OCI-LY7 (cell line): ENCODE measurements at places on chromosomes 6 and 20. TPM values are rescaled to one million over a fixed set of nuclear protein-coding genes. Genes with fewer than 3 reads are reported as not detected.

DEFB113 gene
- total RNA-seq, result not detected in 2 replicates

- no peak for DNase-seq
These were observed 55.2 kb downstream of the MYB start for GRCh38 chr6:135236319-135236718.

TNXB gene
- total RNA-seq, result 9.2 and 10.5 TPM in 2 replicates

GSTA2 gene
- total RNA-seq, result not detected in 2 replicates

GRCh38 chr6:145327586-145327985, 407.7 kb downstream of the EPM2A start:
- no peak for DNase-seq

GRCh38 chr20:21396599-21397340, 556 bp downstream of the NKX2-4 start:
- no peak for DNase-seq

TPD52L1 gene
- total RNA-seq, result not detected in 2 replicates

COL9A1 gene
- total RNA-seq, result not detected in 2 replicates

- DNase-seq, result no peak
These were observed 5.3 kb downstream of the TP53TG5 start for GRCh38 chr20:45372646-45373352.

LPA gene
- not detected in 2 replicates for total RNA-seq

- peak; percentile 70 for DNase-seq
These were observed 49.7 kb downstream of the TOP1 start for GRCh38 chr20:41078329-41078728.

DNA sequence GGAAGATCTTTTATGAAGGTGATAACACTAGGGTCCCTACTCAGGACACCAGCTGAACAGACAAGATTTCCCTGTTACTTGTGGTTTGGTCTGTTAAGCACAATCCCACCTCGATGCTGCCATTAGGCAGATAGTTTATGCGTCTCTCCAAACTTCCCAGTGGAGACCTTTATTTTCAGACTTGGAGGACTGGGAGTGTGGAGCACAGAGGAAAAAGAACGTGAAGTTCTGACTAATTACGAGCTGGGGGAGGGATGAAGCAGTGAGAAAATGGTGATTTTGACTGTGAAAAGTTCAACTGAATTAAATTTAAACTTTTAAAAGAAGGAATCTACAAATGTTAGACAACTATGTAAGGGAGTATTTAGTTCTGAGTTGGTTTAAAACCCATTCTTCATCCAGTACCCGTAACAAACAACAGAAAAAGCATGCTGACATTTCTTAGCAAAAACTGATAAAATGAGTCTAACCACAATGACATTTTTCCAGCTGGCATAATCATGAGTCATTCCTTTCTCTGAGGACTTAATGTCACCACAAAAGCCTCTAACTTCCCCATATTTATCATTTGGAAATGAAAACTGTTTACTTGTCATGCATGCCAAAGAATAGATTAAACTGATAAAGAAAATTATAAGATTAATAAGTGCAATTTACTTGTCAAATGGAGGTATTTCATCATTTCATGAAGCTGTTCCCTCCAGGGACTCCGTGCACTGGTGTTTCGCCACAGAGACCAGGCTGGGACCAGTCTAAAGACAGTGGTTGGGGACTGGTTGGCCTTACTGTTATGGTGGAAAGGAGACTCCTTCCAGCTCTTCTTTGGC, 113.3 kb upstream of the SSTR4 start:
- DNase-seq, result no peak

- DNase-seq, result no peak
These were observed 188.2 kb downstream of the CDKAL1 start for GRCh38 chr6:20722455-20722854.

DNA sequence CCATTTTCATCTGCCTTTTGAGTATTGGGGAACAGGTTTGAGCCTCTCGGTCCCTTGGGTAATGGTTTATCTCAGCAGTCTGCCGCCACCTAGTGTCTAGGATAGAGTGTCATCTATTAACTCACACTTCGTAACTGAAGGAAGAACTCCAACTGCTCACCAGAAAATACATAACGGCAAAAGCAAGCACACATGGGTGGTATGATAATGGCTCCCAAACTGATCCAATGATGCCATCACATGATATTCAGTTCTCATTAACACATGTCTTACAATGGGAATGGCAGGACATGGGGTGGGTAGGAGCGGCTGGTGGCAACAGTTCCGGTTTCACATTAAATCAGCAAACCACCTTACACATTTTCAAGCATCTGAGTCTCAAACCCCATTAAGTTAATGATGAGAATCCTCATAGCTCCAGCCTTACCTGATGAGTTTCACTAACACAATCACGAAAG, 110.7 kb upstream of the PHACTR1 start:
- peak; percentile 86 for DNase-seq

PLCB1 gene
- 14.6 and 17.0 TPM in 2 replicates for total RNA-seq

PRDM13 gene
- total RNA-seq, result not detected in 2 replicates
